ENCODE measurements at places on chromosomes 4 and X.

GRCh38 chr4:119212964-119213606, 572 bp downstream of the USP53 start:
- DNase-seq, result peak; percentile 70

DNA sequence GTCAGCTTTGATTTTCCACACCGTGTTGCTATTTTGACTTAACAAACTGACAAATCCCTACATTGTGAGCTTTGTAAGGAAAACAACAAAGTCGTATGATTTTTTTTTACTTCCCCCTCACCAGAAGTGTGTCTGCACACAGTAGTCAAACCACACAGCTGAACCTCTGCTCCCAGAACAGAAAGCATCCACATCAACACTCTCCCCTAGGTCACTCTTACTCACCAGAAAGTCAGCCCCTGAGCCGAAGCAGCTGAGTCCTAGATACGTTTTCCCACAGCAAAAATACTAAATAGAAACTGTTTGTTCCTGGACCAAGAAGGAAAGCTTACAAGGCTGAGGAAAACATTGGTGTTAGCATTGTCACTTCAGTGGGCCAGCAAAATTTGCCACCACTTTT, 305.7 kb downstream of the DHX15 start:
- no peak for DNase-seq

GRCh38 chr4:73883306-73883705, 14.1 kb downstream of the CXCL1 start:
- DNase-seq, result no peak

- DNase-seq, result no peak
Measured at GRCh38 chr4:4428966-4429875, 42.3 kb downstream of the NSG1 start.

GRCh38 chrX:84155938-84156337, 32.1 kb downstream of the RPS6KA6 start:
- no peak for DNase-seq

- DNase-seq, result no peak
Measured at GRCh38 chrX:134013092-134013497, 27.7 kb upstream of the GPC3 start.

DNA sequence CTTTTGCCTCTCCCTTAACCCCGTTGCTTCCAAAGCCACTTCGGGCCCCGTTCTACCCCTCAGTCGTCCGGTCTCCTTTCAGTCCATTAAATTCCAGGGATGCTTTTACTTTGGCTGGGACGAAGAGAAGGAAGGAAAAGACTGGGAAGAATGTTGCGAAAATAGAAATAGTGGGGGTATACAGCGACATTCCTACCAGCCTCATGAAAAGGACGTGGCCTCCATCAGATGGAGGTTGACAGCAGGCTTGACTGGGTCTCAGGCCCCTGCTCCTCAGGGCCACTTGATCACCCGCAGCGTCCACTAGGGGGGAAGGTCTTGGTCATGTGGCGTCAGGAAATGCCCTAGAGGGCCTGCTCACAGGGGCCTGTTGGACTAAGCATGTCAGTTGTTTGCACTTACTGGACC, 657 bp upstream of the ANKRD50 start:
- peak; percentile 13 for DNase-seq

GRCh38 chrX:80576806-80577533, 156.7 kb downstream of the TENT5D start:
- DNase-seq, result no peak

GRCh38 chrX:134849390-134849789, 141.4 kb upstream of the SMIM10 start:
- no peak for DNase-seq

- DNase-seq, result no peak
Measured at GRCh38 chrX:130878350-130879341, 24.4 kb downstream of the ENOX2 start.

GRCh38 chr4:84501202-84501503, 2.1 kb upstream of the NKX6-1 start:
- no peak for DNase-seq

DNA sequence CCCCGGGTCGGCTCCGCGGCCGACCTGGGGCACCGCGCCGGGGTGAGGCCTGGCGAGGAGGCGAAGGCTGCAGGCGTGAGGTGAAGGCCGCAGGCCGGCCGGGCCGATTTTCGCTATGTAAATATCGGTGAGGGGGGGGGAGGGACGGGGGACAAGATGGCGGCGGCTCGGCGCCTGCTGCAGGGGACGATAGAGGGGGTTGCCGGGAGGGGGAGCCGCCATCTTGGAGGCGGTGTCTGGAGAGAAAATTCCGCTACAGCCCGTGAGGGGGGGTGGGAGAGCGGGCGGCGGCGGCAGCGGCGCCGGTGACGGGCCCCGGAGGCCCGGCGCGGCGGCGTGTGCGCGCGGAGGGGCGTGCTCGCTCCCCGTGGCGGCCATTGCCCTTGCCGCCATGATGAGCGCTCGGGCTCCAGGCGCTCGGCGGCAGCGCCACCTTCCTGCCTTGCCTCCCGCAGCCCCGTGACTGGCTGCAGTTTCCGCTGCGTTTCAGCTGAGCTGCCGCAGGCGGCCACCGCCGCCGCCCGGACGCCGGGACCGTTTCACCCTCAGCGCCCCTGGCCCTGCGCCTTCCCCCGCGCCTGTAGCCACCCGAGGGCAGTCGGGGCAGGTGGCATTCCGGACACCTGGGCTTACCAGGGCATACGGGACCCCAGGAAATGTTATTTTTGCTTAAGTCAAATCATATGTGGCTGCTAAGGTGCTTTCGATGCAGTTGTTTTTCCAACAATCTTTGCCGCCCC, 692 bp downstream of the ZFX start:
- peak; percentile 77 for DNase-seq

DNA sequence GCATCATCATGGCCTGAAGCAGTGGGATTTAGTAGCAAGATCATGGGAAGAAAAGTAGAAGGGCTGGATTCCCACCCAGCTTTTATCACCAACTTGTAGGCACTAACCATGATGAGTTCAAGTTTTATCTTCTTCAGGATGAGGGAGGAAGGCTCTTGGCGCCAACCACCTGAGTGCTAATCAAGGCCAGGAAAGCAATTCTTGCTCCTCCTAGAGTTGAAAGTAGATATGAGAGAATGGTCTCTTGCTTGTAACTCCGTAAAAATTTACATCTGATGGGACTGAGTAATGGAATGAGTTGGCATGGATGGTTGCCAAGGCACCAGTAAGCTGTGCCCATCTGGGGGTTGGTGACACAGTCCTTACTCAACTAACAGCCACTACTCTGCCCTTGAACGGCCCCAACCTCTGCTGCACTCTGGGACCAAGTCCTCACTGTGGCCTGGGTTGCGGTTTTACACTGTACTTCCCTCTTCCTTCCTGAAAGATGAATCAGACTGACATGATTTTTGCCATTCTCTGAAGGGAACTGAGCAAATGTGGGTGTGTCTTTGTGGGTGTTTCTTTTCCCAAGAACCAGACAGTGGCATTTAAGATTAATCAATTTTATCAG, 39.4 kb upstream of the NDP start:
- peak; percentile 61 for DNase-seq

- DNase-seq, result no peak
Measured at GRCh38 chrX:106917830-106918500, 2.2 kb upstream of the CLDN2 start.

- DNase-seq, result no peak
Measured at GRCh38 chr4:37601531-37601930, 84.6 kb downstream of the RELL1 start.

DNA sequence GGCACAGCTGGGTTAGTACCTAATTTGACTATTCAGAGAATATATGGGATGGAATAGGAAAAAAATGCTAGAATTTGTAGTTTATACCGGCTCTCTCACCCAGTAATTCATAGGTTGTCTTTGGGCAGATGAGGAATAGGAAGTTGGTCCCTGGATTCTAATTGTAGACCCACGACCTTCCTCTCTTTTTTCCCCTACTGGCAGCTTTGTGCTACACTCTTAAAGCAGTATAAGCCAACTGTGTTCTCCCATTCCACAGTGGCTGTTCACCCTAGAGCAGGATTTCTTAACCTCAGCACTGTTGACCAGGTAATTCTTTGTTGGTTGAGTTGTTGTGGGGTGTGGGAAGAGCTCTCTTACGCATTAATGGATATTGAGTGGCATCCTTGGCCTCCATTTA, 92.9 kb downstream of the FNIP2 start:
- DNase-seq, result no peak

GRCh38 chr4:57148831-57149505, 38.8 kb upstream of the IGFBP7 start:
- DNase-seq, result no peak

- DNase-seq, result no peak
Measured at GRCh38 chr4:2650276-2650675, 105.9 kb downstream of the TNIP2 start.

- DNase-seq, result no peak
Measured at GRCh38 chrX:110157444-110157843, 154.5 kb downstream of the TMEM164 start.

DNA sequence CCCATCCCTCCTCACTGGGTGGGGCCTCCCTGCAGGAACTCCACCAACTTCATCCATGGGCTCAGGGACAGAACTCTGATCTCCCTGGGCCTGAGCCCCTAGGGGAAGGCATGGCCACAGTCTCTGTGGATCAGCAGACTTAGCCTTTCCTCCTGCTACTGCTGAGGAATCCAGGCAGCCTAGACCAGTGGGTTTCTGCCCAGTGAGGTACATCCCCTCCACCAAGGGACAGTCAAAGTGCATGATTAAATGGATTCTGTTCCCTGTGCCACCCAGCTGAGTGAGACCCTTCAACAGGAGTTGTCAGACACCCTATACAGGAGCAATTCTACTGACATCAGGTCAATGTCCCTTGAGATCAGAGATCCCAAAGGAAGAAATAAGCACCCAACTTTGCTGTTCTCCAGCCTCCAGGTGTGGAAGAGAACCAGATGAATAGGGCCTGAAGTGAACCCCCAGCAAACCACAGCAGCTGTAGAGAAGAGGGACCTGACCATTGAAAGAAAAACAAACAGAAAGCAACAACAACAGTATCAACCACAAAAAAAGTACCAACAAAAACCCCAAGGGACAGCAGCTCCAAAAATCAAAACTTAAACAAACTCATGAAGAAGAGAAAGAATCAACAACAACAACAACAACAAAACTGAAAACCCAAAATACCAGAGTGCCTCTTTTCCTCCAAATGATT, 84.8 kb downstream of the CHIC1 start:
- DNase-seq, result no peak

DNA sequence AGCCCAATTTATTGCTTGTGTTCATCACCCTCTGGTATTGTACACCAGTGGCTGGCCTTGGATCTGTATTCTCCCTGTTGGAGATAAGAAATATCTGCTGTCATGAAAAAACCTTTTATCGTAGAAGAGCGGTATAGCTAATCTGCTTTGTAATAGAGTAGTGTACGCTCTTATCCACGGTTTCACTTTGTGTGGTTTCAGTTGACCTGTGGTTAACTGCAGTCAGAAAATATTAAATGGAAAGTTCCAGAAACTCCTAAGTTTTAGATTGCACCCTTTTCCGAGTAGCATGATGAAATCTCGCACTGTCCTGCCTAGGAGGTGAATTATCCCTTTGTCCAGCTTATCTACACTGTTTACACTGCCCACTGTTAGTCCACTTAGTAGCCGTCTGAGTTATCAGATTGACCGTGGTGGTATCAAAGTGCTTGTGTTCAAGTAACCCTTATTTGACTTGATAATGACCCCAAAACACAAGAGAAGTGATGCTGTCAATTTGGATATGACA, 42.4 kb downstream of the KDM6A start:
- no peak for DNase-seq

DNA sequence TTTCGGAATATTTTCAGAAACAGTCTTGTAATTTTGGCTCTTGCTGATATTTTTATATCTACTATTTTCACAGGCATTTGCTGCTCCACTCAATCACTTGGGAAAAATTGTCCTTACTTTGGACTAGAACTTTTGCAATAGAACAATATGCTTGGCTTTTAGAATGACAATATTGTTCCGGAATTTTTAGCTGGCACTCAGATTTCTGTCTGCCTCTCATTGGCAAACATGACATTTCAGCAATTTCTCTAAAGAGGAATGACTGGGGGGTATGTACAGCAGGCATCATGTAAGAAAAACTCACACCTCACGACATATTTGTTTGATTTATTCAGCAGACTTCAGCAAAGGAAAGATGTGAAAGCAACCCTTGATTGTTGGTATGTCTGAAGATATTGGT, 243.6 kb upstream of the GPRIN3 start:
- DNase-seq, result no peak

DNA sequence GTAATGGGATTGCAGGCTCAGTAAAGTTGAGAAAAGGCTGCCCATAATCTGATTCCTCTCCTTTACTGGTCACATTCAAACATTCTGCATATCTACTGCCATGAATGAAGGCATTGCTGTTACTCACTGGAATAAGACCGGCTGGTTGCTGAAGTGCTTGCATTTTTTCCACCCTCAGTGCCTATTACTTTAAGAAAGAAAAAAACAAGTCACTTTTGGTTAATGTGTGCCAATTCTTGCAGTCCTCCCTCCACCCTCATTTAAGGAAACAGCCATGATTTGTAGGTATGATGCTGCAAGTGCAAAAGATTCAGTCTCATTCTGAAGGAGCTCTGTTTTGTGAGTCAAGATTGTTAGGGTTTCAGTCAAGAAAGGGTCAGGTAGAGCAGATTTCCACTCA, 94.9 kb downstream of the EMCN start:
- no peak for DNase-seq

GRCh38 chr4:87416965-87417364, 5.4 kb upstream of the NUDT9 start:
- DNase-seq, result no peak

GRCh38 chr4:148062301-148062950, 330.5 kb downstream of the ARHGAP10 start:
- no peak for DNase-seq

GRCh38 chrX:152989292-152989658, 4.6 kb downstream of the PNMA5 start:
- no peak for DNase-seq

- no peak for DNase-seq
Measured at GRCh38 chr4:53616219-53616618, 24.9 kb upstream of the LNX1 start.

Measured in activated naive CD8-positive, alpha-beta T cell treated with anti-CD3 and anti-CD28 coated beads, Interleukin-2, amount 50 U/mL, for 24 hours (primary cell).